ENCODE measurements at places on chromosomes 12 and 14.

GRCh38 chr14:69006346-69006745, 27.2 kb upstream of the ACTN1 start:
- no peak for DNase-seq

- DNase-seq: peak; percentile 89
Observed at GRCh38 chr12:124713436-124714082, 146.1 kb upstream of the NCOR2 start.

DNA sequence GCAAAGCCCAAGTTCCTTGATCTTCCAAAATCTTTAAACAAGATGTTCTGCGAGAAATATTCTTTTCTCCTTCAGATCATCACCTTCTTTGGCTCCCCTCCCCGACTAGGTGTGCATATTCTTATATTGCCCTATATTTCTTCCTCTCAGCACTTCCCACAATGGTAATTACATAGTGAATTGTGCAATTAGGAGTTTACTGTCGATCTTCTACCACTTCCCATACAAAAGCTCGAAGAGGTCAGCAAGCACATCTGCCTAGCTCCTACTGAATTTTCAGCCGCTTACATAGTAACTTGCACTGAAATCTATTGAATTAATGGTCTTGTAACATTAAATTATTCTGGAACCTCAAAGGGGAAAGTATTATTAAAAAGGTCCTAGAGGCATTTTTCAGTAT, 16.7 kb downstream of the OSBPL8 start:
- peak; percentile 48 for DNase-seq

DNA sequence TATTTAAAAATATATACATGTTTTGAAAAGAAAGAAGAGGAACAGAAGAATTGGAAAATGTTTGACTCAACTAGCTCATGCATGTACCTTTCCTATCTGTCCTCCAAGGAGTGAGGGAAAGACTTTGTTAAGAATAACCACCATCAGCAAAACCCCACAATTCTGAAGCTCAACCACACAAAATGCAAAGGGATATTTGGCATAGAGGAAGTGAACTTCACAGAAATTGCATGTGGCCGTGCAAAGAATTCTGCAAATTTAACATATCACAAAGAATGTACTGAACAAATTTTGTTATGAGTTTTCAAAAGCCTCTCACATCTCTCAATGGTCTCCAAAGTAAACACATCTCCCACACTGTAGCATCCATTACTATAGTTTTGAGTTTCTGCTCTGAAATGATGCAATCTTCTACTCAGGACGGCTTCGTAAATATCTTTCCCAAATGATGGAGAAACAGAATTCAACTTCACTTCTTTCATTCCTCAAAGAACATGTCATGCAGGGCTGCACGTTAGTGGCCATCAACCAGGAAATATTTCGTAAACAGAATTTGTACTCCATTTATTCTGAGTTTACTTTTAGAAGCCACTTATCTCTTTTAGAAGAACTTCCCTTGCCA, 17.6 kb downstream of the DUSP6 start:
- DNase-seq: no peak

- no peak for DNase-seq
Observed at GRCh38 chr12:114834621-114835020, 150.6 kb upstream of the TBX3 start.

DNA sequence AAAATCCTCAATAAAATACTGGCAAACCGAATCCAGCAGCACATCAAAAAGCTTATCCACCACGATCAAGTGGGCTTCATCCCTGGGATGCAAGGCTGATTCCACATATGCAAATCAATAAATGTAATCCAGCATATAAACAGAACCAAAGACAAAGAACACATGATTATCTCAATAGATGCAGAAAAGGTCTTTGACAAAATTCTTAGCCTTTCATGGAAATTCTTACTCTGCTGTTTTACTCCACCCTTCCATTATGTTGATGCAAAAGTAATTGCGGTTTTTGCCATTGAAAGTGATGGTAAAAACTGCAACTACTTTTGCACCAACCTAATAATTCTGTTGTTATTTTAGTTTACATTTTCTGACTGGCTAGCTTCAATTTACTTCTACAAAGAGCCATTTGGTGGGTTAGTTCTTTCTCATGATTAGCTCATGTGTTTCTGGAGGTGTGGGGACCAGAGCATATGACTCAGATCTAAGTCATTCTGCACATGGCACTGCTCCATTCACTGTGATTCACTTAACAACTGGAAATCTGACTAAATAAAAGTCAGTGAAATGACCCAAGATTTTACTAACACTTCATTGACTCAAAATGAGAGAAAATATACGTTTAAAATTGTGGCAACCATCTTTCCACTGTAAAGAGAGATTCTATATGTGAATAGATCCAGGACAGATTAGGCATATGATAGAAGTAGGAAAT, 99.9 kb downstream of the TMTC3 start:
- no peak for DNase-seq

GRCh38 chr12:109154451-109155438, 38.4 kb downstream of the ACACB start:
- DNase-seq: no peak

DNA sequence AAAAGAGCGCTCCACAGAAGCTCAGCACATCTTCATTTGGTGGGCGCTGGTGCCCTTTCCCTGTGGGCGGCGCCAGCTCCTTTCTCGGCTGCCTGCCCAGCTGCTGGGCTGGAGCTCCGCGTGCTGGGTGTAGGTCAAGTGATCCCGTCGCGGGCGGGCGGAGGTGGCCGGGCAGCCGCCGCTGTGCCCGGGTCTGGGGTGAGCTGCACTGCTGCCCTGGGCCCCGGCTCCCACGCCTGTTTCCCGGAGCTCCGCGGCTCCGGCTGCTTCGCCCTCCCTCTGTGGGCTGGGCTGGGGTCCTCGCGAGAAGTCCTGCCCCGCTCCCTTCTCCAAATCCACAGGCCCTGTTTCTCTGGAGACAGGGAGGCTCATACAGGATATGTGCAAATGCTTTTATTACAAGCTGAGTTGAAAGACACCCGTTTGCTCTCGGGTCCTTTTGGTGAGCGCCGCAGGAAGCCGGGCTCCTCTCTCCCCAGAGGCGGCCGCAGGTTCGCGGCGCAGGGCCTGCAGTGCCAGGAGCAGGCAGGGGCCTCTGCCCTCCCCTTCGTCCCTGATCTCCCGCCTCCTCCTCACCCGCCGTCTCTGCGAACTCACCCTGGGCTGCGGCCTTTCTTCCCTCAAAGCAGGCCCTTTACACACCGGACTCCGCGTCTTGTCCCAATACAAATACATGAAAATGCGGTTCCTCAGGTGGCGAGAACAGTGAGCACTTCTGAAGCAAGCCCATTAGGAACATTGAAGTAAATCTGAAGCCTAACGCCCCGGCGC, 67.8 kb upstream of the CAPRIN2 start:
- DNase-seq: no peak
